Foreskin keratinocyte (primary cell): ENCODE measurements at places on chromosomes 1 and 21.
A peak's percentile ranks its signal among the peaks of the same experiment; 100 is the strongest.

DNA sequence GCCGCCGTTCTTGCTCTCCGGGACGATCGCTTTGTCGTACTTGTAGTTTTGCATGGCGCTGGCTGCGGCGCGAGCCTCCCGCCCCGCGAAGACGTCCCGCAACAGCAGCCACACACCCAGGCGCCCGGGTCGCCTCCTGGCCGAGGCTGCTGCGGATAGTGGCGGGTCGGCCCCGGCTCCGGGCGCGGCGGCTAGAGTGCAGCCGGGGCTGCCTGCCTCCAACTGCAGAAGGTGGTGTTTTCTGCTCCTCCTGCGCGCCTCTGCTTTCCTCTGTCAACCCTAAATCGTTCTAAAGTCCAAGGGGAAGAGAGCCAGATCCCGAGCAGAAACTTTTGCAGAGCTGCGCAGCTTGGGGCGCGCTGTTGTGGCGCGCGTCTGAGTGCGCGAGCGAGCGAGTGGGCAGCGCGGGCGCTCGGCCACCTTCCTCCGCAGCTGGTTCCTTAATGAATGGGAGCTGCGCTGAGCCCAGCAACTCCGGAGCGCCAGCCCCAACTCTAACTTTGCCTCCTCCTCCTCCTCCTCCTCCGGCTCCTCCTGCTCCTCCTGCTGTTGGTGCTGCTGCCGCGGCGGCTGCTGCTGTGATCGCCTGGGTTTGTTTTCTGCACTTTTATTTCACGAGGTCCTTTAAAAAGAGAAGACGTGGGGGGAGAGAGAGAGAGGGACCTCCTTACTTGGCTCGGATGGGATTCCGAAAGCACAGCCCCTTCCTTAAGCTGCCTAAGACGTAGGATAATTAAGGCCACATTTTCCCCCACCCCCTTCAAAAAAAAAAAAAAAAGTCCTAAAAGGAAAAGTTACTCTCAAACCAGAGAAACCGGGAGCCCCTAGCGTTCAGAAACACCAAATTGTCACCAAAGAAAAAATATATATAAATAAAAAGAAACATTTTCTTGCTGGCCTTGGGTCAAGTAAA is at the start of gene PLPP3:
Gene PLPP3 (minus strand): TSS at position 601 of the 913 bp plus-strand sequence. CDS start 547 bp downstream, at position 54.
- peak; percentile 85 for DNase-seq

GRCh38 chr1:153777648-153778047 is 2.4 kb downstream of the SLC27A3 start:
- no peak for DNase-seq

GRCh38 chr1:21024918-21025317 is 151.8 kb downstream of the EIF4G3 start:
- no peak for DNase-seq

DNA sequence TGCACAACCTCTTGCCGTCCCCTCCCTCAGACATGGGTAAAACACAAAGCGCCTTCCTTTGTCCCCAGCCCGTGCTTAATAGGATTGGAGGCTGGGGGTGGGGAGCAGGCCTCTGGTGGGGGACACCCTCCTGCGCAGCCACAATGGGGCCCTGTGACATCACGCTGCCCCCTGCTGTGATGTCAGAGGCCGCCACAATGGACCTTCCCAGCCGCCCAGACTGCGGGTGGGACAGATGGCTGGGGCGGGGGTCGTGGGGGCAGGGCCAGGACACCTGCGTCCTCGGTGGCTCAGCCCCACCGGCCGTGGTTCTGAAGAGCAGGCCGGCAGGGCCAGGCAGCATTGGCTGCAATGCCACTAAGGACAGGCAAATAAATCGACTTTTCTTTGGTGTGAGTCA is 39.9 kb downstream of the EPHA2 start:
- no peak for DNase-seq

- no peak for DNase-seq
Observed at GRCh38 chr1:103230061-103230460, 121.7 kb upstream of the COL11A1 start.

DNA sequence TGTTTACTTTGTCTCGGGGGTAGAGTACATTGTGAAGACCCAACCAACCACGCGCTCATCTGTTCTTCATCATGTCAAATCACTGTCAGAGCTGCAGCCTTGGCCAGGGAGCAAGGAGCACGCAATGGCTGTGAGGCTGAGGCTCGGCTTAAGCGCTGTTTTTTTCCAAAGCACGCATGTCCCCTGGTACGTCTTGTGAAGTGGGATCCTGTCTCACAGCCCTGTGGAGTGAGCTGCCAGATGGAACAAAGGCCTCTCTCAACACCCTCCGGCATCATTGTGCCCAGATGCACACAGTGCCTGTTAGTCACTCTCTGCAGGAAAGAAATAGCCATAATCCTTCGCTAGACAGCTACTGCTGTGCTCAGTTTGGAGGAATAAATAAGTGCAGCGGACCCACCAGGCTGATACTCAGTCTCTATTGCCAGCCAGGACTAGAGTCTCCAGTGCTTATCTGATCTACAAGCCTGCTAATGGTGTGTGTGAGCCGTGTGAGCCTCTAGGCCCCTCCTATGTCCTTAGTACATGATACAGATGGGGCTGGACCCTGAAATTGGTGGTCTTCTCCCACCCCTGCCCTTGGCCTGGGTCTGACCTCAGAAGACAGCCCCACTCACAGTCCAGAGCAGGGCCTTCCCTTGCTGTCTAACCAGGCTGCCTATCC is 91.3 kb upstream of the COA6 start:
- DNase-seq: no peak

DNA sequence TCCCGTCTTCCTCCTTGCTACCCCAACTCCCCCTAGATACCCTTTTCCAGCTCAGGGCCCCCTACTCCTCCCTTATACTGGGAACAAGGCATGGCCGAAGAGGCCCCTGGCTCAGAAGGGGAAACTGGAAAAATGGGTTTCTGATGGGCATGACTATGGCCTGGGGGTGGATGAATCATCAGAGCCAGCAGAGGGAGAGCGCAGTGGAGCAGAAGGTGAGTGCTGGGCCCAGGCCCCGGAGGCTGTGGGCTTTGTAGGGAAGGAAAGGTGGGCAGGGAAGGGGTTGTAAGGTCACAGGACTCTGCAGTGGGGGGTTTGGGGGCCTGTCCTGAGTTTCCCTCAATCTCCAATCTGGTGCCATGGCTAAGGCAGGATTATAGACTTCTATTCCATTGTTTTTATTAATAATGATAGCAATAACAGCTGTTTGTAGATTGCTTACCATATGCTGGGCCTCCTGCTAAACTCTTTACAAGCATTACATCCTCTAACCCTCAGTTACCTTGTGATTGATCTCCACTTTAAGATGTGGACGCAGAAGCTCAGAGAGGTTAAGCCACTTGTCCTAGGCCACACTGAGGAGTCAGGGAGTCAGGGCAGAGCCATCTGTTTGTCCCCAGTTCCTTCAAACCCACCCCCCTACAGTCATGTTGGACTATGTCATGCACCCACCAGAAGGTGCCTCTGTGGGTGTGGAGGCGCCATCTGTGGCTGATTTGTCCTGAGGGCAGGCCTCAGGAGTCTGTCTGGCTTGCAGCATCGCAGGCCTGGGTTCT is 36.2 kb upstream of the ZNF362 start:
- DNase-seq: peak; percentile 63
